ENCODE measurements at places on chromosomes 2 and 18. TPM values are rescaled to one million over a fixed set of nuclear protein-coding genes. Genes with fewer than 3 reads are reported as not detected.

Gene SULT1C3
- not detected for total RNA-seq

Gene RAPGEF4
- total RNA-seq = not detected

Gene FAP
- total RNA-seq = 0.23 TPM

Gene IL1F10
- total RNA-seq = not detected

Gene SCTR
- not detected for total RNA-seq

Gene LYPD1
- not detected for total RNA-seq
